Substantia nigra (tissue), 51 donors: ENCODE measurements at places on chromosomes 1 and 21.

GRCh38 chr21:42849759-42850412, 29.5 kb downstream of the WDR4 start:
- DNase-seq, result no peak

DNA sequence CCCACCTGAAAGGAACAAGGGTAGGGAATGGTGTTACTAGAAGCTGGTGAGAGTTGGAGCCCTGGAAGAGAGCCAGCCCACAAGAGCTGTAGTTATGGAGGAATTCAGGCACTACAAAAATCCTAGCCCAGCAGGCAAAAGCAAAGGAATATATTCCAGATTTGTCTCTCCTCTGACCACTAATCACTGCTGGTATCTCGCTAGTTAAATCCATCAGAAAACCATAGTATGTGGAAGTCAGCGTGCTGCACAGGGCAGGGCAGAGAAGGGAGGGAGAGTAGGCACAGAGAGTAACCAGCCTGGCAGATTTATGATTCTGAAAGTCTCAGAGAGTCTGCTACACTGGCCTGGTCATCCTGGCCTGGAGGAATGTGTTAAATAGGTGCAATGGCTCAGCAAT, 88.6 kb downstream of the SELENOF start:
- DNase-seq, result no peak

GRCh38 chr21:23455676-23456075, 2151.6 kb downstream of the MRPL39 start:
- no peak for DNase-seq

- DNase-seq, result no peak
Measured at GRCh38 chr1:205422993-205423642, 1.3 kb upstream of the LEMD1 start.

- DNase-seq, result no peak
Measured at GRCh38 chr1:119647228-119647733, 785 bp downstream of the ZNF697 start.

DNA sequence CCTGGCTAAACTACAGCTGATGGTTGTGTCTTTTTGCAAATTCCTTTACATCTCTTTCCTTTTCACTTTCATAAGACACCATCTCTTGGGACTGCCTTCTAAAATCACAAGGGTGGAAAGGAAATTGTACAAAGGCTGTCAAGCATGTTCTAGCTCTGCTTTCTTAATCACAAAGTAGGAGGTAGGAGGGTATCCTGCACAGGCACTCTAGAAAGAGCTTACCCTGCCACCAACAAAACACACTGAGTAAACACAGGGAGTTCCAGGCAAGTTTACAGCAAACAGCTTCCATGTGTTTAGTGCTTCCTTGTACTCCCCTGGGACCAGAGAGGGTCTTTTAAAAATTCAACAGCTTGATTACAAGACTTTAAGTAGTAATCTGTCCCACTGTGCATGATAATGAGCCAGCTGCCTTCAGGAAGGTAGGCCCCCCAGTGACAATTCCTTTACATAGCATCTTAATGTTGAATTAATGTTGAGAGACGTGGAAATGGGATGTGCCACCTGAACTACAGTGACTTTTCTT, 2.4 kb downstream of the PLPP3 start:
- DNase-seq, result no peak
